ENCODE measurements at places on chromosomes 1 and 21.

GRCh38 chr1:117925981-117926380, 3.4 kb downstream of the GDAP2 start:
- DNase-seq = no peak

DNA sequence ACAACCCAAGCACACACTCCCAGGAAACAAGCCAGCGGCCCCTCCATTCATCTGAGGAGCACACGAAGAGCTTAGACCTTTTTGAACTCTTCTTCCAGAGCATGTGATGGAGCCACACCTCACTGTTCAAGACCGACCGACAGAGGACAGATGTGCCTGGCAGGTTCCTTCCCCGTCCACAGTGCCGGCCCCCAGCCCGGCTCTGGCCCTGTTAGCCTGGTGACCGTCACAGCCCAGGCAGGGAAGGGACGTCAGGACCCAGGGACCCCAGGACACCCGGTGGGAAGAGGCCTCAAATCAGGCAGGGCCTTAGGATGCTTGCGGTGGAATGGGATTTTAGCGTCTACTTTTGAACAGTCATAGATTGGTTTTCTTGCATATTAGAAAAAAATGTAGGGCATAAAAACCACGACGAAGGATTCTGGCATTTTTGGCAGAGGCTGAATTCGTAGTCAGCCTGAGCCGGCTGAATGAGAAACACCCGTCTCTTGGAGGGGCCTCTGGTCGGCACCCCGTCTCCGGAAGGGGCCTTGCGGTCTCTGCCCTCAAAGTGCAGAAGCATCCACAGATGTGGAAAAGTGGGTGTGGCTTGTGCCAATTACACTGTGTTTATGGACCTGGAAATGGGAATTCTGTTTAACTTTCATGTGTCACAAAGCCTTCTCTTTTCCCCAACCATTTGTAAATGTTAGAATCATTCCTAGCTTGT, 79.3 kb downstream of the SIK1 start:
- no peak for DNase-seq

DNA sequence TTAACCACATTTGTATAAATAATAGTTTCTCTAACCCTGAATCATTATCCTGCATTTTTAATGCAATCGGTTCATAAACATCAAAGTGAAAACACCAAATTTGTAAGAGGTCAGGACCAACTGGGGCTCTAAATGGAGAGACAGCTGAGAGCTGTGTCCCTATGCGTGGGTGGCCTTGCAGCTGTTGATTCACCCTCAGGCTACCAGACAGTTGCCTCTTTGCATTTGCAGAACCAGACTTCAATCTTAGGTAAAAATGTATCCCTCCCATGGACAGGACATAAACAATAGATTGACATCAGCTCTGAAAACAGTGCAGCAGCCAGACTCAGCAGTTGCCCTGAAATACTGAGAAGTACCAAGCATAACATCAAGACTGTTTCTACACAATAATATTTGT, 8.8 kb upstream of the TGFB2 start:
- no peak for DNase-seq

DNA sequence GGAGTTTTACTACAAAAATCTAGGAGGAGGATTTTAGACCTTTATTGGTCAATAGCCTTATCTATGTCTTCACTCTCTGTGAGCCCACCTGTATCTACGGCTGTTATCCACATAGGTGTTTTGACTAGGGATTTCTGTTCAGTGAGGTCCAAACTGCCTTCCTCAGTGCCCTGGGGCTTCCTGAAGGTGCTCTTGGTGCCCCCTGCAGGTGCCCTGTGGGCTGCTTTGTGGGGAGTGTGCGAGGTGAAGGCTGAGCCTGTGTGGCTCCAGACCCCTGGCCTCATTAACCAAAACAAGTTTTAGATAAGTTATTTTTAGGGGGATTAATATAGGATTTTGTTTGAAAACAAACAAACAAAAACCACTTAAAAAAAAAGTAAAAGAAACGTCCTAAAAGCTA, 122.5 kb downstream of the KIF26B start:
- DNase-seq = no peak

DNA sequence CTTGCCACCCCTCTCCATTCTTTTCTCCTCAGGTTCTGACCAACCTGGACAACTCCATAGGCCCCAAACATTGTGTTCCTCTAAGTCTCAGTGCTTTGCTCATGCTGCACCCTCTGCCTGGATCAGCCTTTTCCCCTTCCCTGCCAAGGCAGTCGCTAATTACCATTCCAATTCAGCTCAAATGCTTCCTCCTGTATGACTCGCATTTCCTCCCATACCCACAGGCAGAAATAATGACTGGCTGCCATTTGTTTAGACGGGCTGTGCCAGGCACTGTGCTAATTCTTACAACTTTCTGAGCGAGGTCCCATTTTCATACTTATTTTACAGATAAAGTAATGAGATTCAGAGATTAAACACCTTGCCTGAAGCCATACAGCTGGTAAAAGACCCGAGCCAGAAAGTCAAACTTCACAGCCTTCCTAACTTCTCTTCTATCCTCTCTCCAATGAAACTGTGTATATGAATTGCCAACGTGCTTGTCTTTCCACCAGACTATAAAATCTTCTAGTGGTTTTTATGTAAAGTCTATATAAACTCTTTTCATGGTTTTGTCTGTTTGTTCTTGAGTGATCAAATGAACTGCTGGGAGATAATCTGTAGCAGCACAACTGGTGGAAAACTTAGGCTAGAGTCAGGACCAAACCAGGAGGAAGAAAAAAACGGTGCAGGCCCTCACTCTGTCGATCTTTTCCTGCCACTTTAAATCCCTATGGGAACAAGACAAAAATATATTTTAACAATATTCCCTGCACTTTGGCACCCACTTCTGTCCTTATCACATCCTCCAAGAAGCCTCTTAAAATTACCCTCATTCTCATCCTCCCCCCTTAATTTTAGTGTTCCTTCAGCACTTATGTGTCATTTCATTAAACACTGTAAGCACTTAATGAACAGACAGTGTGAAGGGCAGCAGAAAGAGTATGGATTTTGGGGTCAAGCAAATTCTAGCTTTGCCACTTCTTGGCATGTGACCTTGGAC, 33.7 kb downstream of the RAB3B start:
- DNase-seq = no peak

- DNase-seq = no peak
Observed at GRCh38 chr1:165080253-165080896, 276.1 kb downstream of the LMX1A start.

- DNase-seq = no peak
Observed at GRCh38 chr1:91427741-91428140, 23.1 kb upstream of the HFM1 start.

DNA sequence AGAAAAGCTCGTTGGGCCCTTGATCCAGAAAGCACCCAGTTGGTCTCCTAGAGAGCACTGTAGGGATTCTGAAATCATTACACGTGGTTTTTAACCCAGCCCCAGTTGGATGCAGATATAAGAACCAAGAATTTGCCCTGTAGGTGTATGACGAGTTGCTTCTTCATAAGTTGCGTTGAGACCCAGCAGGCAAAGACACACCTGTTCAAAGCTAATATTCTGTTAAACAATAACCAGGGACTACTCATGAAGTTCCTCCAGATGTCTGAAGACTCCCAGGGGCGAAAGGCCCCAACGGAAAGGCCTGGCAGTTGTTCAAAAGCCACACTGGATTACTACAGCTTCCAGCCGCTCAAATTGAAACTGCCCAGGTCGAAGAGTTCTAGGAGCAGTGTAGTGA, 88.6 kb upstream of the HNRNPU start:
- DNase-seq = no peak

GRCh38 chr1:236904892-236905741, 99.1 kb downstream of the MT1HL1 start:
- no peak for DNase-seq

- no peak for DNase-seq
Observed at GRCh38 chr1:243487649-243488227, 231.9 kb downstream of the SDCCAG8 start.

GRCh38 chr1:8866173-8866791, 12.2 kb downstream of the ENO1 start:
- DNase-seq = no peak

DNA sequence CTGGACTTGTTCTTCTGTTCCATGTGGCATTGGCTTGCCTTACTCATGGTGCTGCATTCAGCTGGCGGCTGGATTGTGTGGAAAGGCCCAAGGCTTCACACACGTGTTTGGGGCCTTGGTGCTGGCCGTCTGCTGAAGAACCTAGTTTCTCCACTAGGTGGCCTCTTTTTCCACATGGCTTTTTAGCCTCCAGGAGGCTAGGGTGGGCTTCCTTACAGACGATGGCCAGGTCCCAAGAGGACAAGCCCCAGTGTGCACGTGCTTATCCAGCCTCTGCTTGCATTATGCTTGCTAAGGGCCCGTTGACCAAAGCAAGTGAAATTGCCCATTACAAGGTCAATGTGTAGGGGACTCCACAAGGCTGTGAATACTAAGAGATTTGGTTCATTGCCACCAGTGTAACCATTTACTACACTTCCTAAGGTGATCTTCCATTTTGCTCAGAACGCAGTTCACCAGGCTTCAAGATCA, 47.5 kb upstream of the FOXO6 start:
- DNase-seq = no peak

DNA sequence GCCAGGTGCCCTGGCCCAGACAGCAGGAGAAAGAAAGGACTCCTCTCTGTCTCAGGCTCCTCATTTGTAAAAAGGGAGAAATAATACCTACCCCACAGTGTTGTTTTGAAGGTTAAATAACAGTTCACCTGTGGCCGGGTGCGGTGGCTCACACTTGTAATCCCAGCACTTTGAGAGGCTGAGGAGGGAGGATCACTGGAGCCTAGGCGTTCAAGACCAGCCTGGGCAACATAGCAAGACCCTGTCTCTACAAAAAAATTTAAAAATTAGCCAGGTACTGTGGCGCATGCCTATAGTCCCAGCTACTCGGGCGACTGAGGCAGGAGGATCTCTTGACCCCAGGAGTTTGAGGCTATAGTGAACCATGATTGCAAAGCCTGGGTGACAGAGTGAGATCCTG, 2.5 kb upstream of the TMEM200B start:
- no peak for DNase-seq

All from stimulated activated CD8-positive, alpha-beta memory T cell treated with anti-CD3 and anti-CD28 coated beads, Interleukin-4, amount 100 ng/mL, for 1 hour (primary cell).